ENCODE measurements at places on chromosomes 6 and 20.

GRCh38 chr6:108253241-108253640, 7.6 kb downstream of the SNX3 start:
- no peak for DNase-seq

GRCh38 chr6:135146162-135146934, 34.8 kb upstream of the MYB start:
- peak; percentile 45 for DNase-seq

DNA sequence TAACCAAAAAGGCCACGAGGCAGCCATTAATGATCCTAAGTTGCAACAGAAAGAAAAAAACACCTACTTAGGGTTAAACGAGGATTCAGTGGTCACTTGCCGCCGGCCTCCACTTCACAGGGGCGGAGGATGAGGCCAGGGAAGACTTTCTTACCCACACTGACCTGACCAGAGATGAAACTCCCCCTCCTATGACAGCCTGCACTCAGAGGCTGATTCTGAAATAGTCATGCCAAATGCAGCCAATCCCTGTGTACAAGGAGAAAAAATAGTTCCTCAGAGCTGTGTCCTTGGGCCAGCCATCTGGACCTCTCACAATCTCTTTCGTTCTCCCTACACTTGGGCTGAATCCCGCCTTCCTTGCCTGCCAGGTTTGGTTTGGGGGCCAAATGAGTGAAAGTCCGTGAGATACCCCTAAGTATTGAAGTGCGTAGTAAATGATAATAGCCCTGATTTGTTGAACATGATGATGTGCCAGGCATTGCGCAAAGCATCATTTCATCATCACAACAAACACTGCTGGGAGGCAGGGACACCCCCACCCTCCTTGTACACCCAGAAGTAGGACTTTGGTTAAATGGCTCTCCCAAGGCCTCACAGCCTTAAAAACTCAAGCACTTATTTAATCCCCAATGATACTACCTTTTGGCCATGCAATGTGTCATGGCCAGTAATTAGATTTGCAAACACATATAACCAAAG, 3.2 kb upstream of the IRF4 start:
- DNase-seq: peak; percentile 40

DNA sequence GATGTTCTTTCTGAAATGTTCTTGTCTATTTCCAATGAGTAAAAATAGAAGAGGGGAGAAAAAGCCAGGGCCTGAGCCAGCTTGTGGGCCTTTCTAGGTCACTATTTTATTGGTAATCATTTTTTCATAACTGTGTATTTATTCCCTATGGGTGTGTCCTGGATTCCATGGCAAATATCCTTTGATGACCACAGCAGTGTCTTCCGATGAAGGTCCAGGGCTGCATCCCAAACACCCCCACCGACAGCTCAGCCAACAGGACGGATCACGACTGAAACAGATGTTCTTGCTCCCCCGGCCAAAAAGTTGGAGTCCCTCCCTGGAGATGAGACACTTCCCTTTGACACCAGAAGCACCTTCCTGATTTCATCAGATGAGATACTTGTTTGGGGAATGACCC, 105.4 kb upstream of the PLEKHG1 start:
- DNase-seq: no peak

GRCh38 chr6:52362443-52363227, 684 bp downstream of the PAQR8 start:
- no peak for DNase-seq

DNA sequence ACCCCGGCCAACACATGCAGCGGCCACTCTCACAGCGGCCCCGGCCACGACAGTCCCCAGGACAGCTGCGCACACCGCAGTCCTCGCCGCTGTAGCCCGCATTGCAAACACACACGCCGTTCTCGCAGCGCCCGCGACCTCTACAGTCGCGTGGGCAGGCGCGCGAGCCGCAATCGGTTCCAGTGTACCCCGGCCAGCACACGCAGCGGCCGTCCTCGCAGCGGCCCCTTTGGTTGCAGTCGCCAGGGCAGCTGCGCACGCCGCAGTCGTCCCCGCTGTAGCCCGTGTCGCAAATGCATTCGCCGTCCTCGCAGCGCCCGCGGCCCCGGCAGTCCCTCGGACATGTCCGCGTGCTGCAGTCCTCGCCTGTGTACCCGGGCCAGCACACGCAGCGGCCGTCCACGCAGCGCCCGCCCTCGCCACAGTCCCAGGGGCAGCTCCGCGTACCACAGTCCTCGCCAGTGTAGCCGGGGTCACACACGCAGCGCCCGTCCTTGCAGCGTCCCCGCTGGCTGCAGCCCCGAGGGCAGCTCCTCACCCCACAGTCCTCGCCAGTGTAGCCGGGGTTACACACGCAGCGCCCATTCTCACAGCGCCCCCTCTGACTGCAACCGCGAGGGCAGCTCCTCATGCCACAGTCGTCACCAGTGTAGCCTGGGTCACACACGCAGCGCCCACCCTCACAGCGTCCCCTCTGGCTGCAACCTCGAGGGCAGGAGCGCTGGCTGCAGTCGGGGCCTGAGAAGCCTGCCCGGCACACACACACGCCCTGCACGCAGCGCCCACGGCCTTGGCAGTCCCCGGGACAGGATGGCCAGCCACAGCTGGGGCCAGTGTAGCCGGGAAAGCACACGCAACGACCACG, 12.5 kb downstream of the TNXB start:
- no peak for DNase-seq

GRCh38 chr6:24099181-24099580, 26.8 kb upstream of the NRSN1 start:
- DNase-seq: no peak

- peak; percentile 57 for DNase-seq
These were observed 1.3 kb upstream of the DNAH8 start for GRCh38 chr6:38713812-38714211.

- no peak for DNase-seq
These were observed 747.0 kb downstream of the PTPRT start for GRCh38 chr20:42442716-42443115.

DNA sequence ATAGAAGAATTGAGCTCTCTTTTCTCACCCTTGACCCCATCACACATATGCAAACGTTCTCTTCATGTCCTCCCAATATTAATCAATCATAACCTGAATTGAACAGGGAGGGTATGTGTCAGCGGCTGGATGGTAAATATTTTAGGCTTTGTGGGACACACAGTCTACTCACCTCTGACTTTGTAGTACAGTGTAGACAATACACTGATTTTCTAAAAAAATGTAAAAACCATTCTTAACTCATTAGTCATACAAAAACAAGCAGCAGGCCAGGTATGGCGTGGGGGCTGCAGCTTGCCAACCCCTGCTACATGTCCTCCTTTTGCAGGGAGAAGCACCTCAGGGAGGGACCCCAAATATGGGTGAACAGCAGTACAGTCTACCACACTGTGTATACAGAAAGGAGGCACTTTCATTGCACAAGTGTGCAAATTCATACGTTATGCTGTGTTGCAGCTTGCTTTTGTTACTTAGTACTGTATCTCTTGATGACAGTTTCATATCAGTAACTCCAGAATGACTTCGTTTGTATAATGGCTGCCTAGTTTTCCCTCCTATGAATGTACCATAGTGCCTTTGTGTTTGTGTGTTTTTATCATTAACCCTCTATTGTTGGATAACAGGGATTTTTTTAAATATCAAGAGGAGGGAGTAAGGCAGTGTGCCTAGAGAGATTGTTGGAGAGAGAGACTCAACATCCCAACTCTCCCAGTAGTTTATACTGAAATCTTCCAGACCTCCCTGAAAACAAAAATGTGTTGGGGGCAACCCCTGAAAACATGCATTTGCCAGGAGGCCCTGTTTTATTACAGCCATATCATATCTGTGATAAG, 214.3 kb downstream of the ZMYND8 start:
- DNase-seq: no peak

DNA sequence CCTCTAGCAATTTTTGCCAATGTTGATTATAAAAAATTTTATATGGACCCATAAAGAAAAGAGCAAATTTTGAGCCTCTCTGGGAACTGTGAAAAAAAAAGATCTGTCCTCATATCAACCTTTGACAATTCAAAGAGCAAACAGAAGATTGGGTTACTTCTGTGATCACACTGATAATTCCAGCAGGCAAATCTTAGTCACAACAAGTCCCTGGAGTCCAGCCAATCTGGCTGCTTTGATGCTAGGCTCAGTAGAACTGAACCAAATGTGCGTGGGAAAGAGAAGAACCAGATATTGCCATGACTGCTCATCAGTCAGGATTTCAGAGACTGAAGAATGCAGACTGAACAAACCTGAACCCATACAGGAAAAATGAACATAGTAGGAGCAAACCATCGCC, 438.4 kb upstream of the FLRT3 start:
- DNase-seq: peak; percentile 99

- no peak for DNase-seq
These were observed 789.8 kb upstream of the MAP3K7 start for GRCh38 chr6:91376686-91377085.

- no peak for DNase-seq
These were observed 12.6 kb upstream of the FRMD1 start for GRCh38 chr6:168091381-168092264.

- DNase-seq: no peak
These were observed 43.2 kb upstream of the NOTCH4 start for GRCh38 chr6:32267035-32267434.

- DNase-seq: peak; percentile 73
These were observed 85.7 kb upstream of the FOXC1 start for GRCh38 chr6:1524040-1524480.

DNA sequence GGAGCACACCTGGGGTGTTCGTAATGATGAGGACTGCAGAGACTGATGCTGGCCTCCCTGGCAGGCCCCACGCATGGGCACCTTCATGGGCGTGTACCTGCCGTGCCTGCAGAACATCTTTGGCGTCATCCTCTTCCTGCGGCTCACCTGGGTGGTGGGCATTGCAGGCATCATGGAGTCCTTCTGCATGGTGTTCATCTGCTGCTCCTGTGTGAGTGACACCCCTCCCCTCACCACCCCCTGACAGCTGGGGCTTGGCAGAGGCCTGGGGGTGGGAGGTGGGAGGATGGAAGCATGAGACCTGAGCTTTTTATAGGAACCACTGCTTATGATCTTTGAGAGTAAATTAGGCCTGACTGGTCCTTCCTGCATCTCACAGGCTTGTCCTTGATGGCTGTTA, 6.7 kb downstream of the SLC12A5 start:
- DNase-seq: no peak

GRCh38 chr6:35295521-35296315, 1.9 kb upstream of the DEF6 start:
- DNase-seq: no peak

GRCh38 chr6:47034421-47034820, 7.7 kb downstream of the ADGRF1 start:
- DNase-seq: peak; percentile 42

GRCh38 chr20:13492001-13492481, 146.7 kb downstream of the TASP1 start:
- DNase-seq: peak; percentile 77

DNA sequence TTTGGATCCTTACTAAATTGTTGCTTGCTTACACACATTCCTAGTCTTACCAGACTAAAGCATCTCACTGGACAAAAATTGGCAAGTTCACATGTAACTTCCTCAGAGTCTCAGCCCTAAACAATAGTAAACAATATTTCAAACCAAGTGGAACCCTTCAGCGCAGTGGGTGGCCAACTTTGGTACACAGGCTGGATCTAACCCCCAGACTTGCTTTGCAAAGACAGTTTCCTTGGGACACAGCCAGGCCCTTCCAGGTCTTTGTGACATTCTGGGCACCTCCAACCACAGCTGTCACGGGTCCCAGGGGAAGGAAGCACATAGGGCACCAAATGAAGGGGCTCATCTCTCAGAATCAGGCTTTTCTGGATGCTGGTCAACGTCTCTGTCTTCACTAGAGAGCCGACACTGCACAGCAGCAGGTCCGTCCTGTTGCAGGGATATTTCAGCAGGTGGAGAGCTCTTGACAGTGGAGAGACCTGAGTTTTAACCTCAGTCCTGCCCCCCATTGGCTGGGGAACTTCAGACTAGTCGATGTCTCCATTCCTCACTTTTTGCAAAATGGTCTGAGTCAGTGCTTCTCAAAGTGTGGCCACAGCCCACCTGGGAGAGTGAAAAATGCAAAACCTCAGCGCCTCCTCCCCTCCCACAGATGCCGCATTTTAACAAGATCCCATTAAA, 91.4 kb downstream of the BFSP1 start:
- DNase-seq: no peak

GRCh38 chr6:16482702-16483314, 244.4 kb downstream of the GMPR start:
- no peak for DNase-seq

DNA sequence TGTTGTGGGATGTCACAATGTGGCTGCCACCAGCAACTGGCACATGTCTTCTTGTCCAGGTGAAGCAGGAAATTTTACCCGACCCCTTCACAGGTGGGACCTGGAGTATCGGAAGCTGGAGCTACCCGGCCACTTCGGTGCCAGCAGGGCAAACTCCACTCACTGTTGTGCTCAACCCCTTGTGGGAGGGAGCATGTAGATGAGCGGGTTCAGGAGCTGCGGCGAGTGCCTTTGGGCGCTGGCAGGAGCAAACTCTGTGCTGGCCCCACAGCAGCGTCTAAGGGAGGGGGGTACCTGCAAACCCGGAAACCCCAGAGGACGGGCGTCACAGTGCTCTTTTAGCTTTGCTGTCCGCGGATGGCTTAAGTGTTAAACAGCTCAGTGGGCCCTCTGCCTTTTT, 20.7 kb upstream of the SULF2 start:
- DNase-seq: no peak

GRCh38 chr6:144195671-144196270, 45.5 kb downstream of the STX11 start:
- peak; percentile 96 for DNase-seq

DNA sequence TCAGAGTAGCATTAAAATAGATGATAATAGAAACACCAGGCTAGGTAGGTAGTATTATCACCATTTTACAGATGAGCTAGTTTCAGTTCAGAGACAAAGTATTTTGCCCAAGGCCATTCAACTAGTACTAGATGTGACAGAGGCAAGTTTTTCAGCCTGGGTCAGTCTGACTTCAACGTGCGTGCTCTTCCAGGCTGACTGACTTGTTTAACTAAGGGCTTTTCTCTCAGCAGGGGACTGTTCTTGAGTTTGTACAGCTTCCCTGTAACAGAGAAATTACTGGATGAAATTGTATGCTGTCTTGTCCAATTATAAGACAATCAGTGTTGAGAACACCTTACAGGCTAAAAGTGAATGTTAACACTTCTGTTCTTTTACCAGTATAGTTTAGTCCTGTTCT, 333.5 kb upstream of the MAN1A1 start:
- DNase-seq: peak; percentile 52

GRCh38 chr6:111850295-111850937, 22.8 kb downstream of the FYN start:
- no peak for DNase-seq

DNA sequence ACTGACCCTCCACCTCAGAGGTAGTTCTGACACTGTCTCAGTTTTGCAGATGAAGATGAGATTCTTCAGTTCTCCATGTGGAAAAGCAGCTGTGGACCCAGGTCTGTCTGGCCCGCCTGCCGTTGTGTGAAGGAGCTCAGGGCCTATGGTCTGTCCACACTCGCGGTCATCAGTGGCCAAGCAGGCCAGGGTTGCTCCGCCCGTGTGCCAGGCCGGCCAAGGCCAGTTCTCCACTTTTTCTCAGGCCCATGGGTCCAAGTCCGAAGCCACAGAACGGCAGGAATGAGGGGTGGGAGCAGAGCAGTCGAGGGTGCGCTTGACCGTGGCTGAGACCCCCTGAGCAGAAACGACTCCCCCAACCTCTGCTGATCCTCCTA, 8.6 kb upstream of the MAP1LC3A start:
- no peak for DNase-seq
